ENCODE measurements at places on chromosomes 11 and 22.

- H3K27me3 ChIP-seq, result no peaks in the 10 kb centered on the region
- no peak overlapping the region for H3K4me3 ChIP-seq
- H3K27ac ChIP-seq, result no peak overlapping the region
- no peak for DNase-seq
- H3K4me1 ChIP-seq, result peaks cover 28% of the 10 kb centered on the region
Observed at GRCh38 chr22:31097941-31098631, 9.3 kb downstream of the SELENOM start.

DNA sequence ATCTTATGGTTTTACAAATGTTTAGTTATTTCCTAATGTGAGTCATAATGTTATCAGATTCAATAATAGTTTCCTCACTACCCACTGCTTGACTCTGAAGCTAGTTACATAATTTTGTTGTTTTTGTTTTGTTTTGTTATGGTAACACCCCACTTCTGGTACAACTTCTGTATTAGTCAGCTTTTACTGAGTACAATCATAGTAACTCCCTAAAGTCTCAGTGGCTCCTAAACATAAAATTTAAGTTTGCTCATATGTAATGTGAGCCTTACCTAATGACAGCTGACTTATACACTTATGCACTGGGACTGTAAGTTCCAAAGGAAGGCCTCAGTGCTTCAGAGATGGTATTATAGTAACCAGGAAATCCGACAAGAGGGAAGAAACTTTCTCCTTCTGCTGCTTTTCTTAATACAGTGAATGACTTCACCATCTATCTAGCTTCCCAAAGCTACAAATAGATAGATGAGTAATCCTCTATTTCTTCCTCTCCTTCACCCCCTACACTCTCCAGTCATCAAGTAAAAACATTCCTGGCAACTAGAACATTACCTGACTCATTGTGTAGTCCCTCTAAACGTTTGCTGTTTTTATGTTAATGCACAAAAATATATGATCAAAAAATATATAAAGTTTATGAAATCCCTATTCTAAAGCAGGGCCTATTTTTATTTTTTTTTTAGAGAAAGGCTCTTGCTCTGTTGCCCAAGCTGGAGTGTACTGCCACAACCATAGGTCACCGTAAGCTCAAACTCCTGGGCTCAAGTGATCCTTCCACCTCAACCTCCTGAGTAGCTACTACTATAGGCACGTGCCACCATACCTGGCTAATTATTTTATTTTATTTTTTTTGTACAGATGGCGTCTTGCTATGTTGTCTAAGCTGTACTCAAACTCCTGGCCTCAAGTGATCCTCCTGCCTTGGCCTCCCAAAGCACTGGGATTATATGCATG lies 563.0 kb downstream of the SOX6 start:
- H3K27me3 ChIP-seq, result no peaks in the 10 kb centered on the region
- peak overlapping the region; percentile 73 for H3K27ac ChIP-seq
- peak; percentile 64 for DNase-seq
- H3K4me3 ChIP-seq, result no peak overlapping the region
- no peaks in the 10 kb centered on the region for H3K36me3 ChIP-seq

DNA sequence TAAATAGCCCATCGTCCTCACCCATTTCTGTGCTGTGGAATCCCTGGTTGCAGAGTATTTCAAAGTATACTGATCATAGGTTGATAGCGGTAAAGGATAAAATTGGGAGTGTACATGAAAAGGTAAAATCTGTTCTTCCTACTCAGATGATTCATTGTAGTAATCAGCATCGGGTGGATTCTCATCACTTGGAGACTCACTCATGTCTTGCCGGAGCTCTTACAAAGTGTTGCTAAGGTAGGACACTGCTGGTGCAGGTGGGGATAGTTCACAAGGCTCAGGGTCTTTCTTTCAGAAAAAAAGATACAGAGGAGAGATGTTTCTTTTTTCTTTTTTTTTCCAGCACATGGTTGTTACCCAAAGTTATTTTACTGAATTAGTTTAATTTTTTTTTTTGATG lies 84.8 kb downstream of the MTNR1B start:
- H3K27ac ChIP-seq, result no peak overlapping the region
- H3K27me3 ChIP-seq, result peaks cover 40% of the 10 kb centered on the region
- H3K36me3 ChIP-seq, result no peaks in the 10 kb centered on the region
- peak; percentile 51 for DNase-seq
- peaks cover 26% of the 10 kb centered on the region for H3K4me1 ChIP-seq
- H3K4me3 ChIP-seq, result no peak overlapping the region

GRCh38 chr11:68549789-68550484 lies 89.4 kb downstream of the PPP6R3 start:
- peaks cover 29% of the 10 kb centered on the region for H3K36me3 ChIP-seq
- peak overlapping the region; percentile 45 for H3K27ac ChIP-seq
- no peaks in the 10 kb centered on the region for H3K27me3 ChIP-seq

DNA sequence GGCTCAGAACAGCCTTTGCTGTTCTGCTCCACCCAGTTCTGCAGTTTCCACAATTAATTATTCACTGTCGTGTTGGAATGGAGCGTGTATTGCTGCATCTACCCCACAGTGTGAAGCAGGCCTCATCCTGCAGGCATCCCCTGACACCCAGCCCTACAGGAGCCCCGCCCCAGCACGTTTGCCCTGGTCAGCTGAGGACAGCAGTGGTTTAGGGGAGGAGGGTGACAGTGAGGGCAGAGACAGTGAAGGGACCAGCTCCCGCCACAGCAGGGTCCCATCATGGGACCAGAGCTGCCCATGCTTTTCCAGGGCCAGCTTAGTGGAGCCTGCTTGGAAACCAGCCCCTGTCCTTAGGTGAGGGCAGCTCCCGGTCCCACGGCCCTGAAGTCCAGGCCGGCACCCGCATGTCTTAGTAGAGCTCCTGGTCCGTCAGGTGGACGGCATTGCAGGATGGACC lies 273.0 kb downstream of the TBC1D22A start:
- H3K27me3 ChIP-seq, result no peaks in the 10 kb centered on the region
- H3K36me3 ChIP-seq, result no peaks in the 10 kb centered on the region
- H3K4me1 ChIP-seq, result 0 out of 2 replicates have a peak, but pooled peaks cover 6% of the 10 kb centered on the region
- no peak overlapping the region for H3K4me3 ChIP-seq
- peak; percentile 24 for DNase-seq
